ENCODE measurements at places on chromosomes 2 and 18. TPM values are rescaled to one million over a fixed set of nuclear protein-coding genes. Genes with fewer than 3 reads are reported as not detected.

Gene CTAGE1
- total RNA-seq = not detected

Gene ST8SIA5
- total RNA-seq = under 0.01 TPM

Gene KLHL29
- total RNA-seq = 3.3 TPM

Gene TBR1
- total RNA-seq = not detected

Gene TUBA3E
- not detected for total RNA-seq

Gene STPG4
- total RNA-seq = 0.72 TPM

Gene SLC40A1
- 13.6 TPM for total RNA-seq

Gene TNS1
- 45.7 TPM for total RNA-seq

Gene DHRS9
- total RNA-seq = not detected

Gene TMEM127
- 55.0 TPM for total RNA-seq

Gene UGT1A5
- total RNA-seq = not detected

Gene MEP1B
- total RNA-seq = not detected

GRCh38 chr2:207157162-207157481 is 8.6 kb downstream of the KLF7 start:
- no peak for DNase-seq

- DNase-seq = no peak
These were observed 260.7 kb upstream of the STON1 start for GRCh38 chr2:48269117-48269822.

DNA sequence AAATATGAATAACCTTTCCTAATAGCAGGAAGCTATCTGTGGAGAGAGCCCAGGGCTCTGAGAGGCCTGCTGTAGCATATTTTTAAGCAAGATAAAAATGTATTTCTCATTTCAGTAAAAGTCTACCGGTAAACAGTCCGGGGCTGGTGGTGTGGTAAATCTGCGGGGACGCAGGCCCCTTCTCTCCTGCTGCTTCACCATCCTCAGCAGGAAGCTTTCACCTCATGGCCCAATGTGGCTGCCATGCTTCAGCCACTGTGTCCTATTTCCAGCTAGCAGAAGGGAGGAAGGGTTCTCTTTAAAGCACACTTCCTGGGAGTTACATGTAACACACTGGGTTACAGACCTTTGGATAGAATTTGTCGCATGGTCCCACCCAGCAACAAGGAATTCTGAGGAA is 79.5 kb upstream of the ODC1 start:
- DNase-seq = peak; percentile 34

GRCh38 chr2:506866-507265 is 170.3 kb downstream of the TMEM18 start:
- DNase-seq = no peak

GRCh38 chr2:232516551-232516950 is 3.6 kb upstream of the PRSS56 start:
- no peak for DNase-seq

GRCh38 chr2:241925277-241925676 is 55.7 kb downstream of the RTP5 start:
- peak; percentile 22 for DNase-seq

- no peak for DNase-seq
These were observed 317.1 kb downstream of the MYCN start for GRCh38 chr2:16257322-16258028.

DNA sequence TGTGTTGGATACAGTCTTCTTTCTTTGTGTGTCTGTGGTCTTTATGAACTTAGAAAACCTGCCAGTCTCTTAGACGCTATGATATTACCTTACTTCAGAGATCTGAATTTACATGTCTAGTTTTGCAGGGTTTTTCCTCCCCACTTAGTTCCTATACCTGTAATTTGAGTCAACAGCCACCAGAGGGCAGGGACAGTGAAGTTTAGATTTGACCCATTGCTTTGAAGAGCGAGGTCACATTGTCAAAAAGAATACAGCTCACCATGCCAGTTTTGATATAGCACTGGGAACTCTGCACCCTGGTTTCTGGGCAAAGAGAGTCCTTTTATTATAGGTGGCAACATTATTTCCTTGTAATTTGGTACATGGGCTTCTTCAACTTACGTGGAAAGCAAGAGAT is 102.3 kb downstream of the MAPK4 start:
- no peak for DNase-seq

DNA sequence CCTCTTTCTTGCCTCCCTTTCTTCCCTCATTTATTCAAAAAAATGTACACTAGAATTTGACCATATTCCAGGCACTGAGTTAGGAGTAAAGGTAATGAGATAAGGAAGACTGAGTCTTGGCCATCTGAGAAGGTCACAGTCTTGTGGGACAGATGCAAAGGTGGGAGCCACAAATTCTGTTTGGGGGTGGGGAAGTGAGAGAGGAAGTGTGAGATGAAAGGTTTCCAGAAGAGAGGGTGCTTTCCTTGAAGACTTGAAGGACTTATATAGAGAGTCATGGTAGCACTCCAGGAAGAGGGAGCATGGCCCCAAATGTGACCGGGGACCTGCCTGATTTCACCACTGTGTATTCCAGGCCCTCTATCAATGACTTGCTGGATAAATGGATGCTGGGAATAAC is 320.6 kb downstream of the LPIN1 start:
- peak; percentile 37 for DNase-seq

DNA sequence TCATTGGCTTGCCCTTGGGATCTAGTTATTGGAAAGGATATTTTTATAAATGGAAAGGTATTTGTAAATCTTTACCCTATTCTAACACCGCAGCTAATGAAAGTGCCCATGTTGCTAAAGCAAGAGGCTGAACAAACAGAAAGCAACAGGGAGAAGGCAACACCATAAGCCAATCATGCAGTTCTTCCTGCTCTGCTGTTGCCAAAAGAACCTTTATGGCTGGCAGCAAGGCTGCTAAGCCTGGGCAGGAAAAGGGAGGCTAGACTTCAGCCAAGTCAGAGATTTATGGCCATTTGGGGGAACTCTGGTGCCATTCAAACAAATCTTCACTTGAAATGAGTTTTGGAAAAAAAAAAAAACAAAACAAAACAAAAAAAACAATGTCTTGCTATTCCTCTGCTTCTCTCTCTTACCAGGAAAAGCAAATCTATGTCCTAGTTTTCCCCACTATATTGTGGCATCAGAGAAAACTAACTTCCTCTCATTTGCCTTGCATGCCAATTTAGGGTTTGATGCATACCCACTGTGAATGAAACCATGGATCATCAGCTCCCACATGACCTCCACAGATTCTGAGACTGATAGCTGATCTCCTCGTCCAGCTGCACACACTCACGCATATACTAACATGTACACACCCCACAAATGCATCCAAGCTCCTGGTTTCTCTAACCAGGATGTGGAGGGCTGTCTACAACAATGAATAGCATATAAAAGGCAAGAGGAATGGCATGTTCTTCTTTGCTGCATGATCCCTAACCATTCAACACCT is 179.3 kb downstream of the C1D start:
- no peak for DNase-seq

GRCh38 chr2:108414945-108415344 is 34.1 kb upstream of the GCC2 start:
- DNase-seq = no peak

DNA sequence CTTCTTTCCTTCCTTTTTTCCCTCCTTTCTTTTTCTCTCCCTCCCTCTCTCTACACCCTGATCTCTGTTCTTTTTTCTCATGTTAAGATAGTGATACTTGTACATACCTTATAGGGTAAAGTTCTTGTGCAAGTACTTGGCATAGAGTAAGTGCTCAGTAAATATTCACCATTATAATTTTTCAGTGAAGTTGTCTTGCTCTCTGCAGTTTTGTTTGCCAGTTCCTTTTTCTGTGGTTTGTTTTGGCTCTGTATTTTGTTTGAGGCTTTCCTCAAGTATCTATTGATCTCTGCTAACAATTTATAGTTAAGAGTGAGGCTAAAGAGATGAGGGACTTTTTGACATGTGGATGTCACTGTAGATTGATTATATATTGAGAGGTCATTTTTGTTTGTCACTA is 48.0 kb downstream of the MTX2 start:
- no peak for DNase-seq

DNA sequence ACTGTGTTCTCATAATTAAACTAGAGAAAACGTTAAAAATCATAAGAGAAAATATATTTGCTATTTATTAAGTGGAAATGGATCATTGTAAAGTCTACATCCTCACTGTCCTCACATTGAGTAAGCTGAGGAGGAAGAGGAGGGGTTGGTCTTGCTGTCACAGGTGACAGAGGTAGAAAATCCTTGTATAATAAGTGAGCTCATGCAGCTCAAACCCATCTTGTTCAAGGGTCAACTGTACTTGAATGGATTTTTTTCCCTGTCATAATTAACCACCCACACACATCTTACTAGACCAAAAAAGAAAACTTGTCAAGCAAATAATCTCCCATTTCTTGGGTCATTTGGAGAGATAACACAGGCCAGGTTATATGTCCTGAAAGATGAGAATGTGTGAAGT is 231.2 kb downstream of the NEDD4L start:
- DNase-seq = no peak

DNA sequence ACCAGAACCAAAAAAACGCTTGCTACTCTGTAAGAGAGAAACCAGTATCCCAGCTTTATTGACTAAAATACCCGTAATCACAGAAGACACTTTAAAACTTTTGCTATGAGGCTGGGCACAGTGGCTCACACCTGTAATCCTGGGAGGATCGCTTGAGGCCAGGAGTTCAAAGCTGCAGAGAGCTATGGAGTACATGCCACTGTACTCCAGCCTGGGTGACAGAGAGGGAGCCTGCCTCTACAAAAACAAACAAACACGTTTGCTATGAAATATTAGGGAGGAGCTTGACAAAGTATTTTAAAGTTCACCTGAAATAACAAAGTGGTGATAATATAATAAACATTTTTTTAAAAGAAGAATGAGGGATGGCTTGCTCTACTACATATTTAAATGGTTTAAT is 28.5 kb upstream of the RIOK3 start:
- no peak for DNase-seq

DNA sequence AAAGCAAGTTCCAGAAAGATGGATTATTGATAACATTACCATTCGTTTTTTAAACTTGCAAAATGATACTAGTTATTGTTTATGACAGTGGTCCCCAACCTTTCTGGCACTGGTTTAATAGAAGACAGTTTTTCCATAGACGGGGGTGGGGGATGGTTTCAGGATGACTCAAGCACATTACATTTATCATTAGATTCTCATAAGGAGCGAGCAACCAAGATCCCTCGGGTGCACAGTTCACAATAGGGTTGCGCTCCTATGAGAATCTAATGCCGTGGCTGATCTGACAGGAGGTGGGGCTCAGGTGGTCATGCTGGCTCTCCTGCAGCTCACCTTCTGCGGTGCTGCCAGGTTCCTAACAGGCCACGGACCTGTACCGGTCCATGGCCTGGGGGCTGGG is 86.2 kb downstream of the BCL2 start:
- DNase-seq = no peak

- DNase-seq = no peak
These were observed 1.7 kb upstream of the RPE start for GRCh38 chr2:210000464-210001324.

- no peak for DNase-seq
These were observed 5.0 kb upstream of the ZSWIM2 start for GRCh38 chr2:186853951-186854350.

GRCh38 chr2:238988105-238988504 is 140.2 kb downstream of the TWIST2 start:
- DNase-seq = no peak

- peak; percentile 93 for DNase-seq
These were observed 68.2 kb downstream of the ZNF516 start for GRCh38 chr18:76426737-76427305.

GRCh38 chr18:59012815-59013705 is 126.6 kb upstream of the SEC11C start:
- no peak for DNase-seq

GRCh38 chr2:188117706-188118105 is 174.0 kb upstream of the GULP1 start:
- peak; percentile 55 for DNase-seq

GRCh38 chr2:26913999-26914658 is 56.3 kb upstream of the MAPRE3 start:
- no peak for DNase-seq

GRCh38 chr2:174666845-174667244 is 69.2 kb upstream of the WIPF1 start:
- no peak for DNase-seq

All from osteoblast (primary cell).